Fibroblast of villous mesenchyme (primary cell): ENCODE measurements at places on chromosomes 11 and 22.

GRCh38 chr11:28110108-28110820 lies 2.1 kb downstream of the METTL15 start:
- peak; percentile 80 for DNase-seq

DNA sequence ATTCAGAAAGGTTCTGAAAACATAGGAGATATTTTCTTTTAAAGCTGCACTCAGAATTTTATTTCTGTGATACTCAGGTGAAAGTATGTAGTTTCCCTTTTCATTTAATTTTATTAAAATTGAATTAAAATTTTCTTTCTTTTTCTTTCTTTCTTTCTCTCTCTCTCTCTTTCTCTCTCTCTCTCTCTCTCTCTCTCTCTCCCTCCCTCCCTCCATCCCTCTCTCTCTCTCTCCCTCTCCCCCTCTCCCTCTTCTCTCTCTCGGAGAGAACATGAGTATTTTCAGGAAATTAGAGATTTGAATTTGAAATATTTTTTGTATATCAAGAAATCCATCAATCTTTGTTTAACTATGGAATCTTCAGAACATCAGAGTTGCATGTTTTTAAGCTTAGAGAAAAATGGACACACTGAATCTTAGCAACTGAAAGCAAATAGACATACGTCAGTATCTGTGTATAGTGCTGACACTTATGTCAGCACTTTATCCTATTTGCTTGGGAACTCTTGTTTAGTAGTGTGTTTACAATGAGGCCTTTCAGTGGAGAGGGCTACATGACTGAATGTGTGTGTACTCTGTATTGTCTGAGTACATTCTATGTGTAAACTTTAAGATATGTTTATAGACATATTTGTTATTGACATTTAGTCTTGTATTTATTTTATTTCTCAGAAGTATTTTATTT lies 44.5 kb downstream of the PDE3B start:
- no peak for DNase-seq

DNA sequence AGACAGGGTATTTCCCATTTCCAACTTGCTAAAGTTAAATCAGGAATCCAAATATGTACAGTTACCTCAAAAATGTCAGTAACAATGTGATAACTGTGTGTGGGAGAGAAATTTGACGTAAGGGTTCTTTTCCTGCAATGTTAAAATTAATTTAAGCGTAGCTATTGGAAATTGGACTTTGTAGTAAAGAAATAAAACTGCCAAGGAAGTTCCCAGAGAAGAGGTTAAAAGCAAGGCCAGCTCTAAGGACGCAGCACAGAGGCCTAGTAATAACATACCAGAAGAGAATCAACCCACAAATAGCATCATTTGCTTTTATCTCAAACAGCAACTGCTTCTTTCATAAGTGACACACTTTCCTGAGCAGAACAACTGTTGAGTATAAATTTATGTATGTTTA lies 36.8 kb upstream of the GRIA4 start:
- DNase-seq, result peak; percentile 48

- DNase-seq, result no peak
These were observed 96.9 kb downstream of the TEAD1 start for GRCh38 chr11:12770966-12771597.

DNA sequence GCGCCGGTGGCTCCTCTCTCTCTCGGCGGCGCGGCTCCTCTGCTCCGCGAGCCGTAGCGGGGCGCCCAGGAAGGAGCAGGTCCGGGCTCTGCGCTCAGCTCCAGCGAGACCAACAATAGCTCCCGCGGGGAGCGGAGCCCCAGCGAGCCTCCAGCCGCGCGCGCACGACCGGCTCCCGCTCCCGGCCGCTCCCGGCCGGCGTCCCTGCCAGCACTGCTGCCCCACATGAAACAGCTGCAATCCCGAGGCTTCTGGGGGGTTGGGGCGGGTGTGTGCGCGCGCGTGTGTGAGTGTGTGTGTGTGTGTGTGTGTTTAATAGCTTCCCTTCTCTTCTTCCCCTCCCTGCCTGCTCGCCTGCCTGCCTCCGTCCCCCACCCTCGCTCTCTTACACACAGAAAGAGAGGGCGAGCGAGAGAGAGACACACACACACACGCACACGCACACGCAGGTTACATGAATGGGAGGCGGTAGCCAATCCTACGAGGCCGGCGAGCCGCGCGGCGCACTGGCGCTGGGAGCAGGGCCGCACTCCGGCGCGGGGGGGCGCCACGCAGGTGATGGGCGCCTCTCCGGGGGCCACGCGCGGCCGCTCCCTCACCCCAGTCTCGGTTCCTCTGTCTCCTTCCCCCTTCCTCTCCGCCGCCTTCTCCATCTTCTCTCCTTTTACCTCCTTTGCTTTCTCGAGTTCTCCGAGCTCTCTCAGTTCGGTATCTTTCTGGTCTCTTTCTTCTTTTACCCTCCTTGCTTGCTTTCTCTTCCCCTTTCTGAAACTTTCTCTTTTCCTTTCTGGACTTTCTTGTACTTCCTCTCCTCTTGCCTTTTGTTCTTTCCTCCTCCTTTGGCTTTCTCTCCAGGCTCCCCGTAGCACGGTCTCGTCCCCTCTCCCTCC lies at the start of gene TENM4:
Gene TENM4 (minus strand): TSS at position 460 of the 890 bp plus-strand sequence. CDS start 371,086 bp downstream, outside the sequence.
- DNase-seq, result peak; percentile 37

DNA sequence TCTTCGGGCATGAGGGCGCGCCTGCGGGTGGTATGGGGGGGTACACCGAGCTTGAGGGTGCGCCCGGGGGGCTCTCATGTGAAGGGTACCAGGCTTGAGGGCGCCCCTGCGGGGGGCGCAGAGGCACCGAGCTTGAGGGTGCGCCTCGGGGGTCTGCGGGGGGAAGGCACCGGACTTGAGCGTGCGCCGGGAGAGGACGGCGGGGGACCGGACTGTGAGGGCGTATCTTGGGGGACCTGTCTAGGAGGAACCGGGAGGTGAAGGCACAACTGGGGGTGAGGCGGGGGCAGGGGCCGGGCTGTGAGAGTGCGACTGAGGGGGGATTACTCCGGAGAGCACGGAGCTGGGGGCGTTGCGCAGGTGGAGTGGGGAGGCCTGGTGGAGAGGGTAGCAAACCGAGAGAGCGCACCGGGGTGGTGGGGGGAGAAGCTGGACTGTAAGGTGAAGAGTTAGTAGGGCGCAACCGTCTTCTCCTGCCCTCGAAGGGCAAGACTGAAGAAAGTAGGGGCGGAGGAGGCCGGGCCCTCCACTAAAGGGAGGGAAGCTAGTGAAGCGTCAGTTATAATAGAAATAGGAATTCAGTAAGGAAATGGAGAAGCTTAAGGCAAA lies 1.1 kb upstream of the DDX6 start:
- DNase-seq, result no peak

DNA sequence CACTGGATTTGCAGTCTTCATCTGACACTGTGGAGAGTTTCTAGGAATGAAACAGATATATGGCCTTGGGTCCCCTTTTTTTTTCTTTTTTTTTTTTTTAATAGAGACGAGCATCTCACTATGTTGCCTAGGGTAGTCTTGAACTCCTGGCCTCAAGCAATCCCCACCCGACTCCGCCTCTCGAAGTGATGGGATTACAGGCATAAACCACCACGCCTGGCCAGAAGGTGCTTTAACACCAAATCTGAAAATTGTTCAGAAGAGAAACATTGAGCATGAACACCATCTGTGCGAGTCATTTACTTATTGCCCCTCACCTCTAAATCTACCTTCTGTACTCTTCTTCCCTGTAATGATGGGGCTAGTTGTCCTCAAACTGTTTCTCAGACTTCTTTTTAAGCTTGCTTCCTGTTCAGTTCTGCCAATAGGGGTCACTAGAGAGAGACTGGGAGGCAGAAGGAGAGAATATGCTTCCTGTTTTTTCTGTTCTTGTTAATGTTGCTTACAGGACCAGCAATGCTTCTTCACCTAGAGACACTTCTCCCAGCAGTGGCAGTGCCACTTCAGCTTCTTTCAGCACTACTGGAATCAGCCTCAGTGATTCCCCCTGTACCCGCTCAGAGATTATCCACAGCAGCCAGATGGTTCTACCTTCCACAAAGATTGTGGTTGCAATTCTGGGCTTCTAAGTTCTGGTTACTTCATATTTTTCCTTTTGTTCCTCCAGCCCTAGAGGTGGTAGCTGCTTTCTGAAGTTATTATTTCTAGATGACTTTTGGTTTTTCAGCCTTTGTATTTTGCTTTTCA lies 20.8 kb upstream of the ZBED5 start:
- peak; percentile 80 for DNase-seq

GRCh38 chr11:748007-748359 lies 719 bp downstream of the TALDO1 start:
- DNase-seq, result peak; percentile 43

DNA sequence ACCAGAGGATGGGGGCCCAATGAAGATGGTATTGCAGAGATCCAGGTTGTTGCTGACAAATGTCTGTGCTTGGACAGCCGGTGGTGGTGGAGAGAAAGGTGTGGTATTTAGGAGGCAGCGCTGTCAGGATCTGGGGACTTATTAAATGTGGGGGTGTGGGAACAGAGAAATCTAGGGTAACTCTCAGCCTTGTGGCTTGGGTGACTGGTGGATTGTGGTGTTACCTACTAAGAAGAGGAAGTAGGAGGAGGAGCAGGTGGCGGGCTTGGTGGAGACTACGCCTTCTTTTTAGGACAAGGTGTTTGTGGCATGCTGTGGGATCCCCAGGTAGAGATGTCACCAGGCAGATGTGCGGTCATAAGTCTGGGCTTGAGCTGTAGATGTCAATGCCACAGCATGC lies 144.0 kb downstream of the GRIK4 start:
- no peak for DNase-seq

DNA sequence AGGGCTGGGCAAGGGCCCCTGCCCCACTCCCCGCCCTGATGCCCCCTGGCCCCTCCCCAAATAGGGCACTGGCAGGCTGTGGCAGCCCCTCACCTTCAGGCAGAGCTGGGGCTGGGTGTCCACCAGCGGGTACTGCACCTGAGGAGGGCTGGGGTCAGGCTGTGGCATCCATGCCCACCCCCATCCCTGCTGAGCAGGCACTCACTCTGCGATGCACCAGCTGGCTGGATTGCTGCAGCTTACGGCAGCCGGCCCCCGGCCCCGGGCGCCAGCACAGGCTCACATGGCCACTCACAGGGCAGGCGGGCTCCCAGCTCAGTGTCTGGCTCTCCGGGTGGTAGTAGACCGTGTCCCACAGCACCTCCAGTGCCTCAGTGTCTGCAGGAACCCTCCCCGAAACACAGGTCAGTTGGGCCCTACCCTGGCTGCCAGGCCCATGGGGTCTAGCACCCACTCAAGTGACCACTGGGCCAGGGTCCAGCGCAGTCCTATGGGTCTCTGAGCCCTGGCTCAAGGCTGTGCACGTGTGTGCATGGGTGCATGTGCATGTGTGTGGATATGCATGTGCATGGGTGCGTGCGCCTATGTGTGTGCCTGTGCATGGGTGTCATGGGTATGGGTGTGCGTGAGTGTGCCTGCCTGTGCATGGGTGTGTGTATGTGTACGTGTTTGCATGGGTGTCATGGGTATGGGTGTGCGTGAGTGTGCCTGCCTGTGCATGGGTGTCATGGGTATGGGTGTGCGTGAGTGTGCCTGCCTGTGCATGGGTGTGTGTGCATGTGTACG lies 14.4 kb downstream of the IL17REL start:
- no peak for DNase-seq

- DNase-seq, result no peak
These were observed 184.4 kb upstream of the B3GAT1 start for GRCh38 chr11:134596404-134596803.

DNA sequence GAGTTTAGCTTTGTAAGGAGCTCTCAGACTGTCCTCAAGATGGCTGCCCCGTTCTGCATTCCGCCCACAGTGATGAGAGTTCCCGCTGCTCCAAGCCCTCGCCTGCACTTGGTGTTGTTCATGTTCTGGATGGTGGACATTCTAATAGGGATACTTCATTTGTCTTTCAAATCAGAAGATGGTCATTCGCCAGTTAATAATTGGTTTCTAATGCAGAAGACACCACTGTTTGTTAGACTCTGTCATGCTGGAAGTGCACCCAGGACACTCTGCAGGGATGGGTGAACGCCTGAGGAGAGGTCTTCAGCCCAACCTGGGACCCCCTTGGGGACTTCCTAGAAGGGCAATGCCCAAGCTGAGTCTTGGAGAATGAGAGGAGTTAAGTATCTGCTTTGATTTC lies 836.4 kb downstream of the TBC1D22A start:
- DNase-seq, result no peak

- DNase-seq, result no peak
These were observed 420 bp upstream of the TRIM44 start for GRCh38 chr11:35662061-35662648.
